ENCODE measurements at places on chromosomes 4 and X.

DNA sequence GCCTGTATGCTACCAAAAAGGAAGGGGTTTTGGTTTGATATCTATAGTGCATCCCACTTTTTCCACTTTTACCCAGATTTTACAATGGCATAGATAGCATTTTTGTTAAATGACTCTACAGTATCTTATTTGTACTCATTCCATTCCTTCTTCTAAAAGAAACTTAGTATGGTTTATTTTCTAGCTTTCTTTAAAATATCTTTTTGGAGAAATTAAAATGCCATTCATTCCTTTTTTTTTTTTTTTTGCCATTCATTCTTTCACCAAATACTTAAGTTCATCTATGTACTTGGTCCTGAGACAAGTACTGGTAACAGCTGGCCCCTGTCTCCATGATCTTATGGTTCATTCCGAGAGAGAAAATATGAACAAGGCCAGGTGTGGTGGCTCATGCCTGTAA is 49.1 kb downstream of the MID1 start:
- no peak for DNase-seq

DNA sequence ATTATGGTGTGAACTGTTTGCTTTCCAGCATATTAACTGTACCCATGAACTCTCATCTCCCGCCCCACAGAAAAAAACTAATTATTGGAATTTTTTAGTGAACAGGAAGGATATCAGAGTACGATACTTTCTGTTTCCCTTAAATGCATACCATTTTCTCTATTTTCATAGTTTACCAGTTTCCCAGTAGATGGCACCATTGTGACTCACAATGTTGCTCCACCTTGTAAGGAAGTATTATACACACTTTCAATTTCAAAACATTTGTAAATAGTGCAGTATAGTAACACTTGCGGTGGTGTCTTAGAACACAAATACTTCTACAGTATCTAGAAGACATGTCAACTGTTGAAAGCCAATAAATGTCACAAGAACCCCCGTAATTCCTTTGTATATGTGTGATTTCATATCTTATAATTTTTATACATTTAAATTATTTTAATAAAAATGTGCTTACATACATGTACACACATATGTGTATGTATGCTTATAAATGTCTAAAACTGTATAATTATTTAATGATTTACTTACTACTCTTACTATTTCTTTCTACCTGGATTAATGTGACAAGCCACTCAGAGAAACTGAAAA is 167.3 kb downstream of the SLIT2 start:
- DNase-seq, result no peak

DNA sequence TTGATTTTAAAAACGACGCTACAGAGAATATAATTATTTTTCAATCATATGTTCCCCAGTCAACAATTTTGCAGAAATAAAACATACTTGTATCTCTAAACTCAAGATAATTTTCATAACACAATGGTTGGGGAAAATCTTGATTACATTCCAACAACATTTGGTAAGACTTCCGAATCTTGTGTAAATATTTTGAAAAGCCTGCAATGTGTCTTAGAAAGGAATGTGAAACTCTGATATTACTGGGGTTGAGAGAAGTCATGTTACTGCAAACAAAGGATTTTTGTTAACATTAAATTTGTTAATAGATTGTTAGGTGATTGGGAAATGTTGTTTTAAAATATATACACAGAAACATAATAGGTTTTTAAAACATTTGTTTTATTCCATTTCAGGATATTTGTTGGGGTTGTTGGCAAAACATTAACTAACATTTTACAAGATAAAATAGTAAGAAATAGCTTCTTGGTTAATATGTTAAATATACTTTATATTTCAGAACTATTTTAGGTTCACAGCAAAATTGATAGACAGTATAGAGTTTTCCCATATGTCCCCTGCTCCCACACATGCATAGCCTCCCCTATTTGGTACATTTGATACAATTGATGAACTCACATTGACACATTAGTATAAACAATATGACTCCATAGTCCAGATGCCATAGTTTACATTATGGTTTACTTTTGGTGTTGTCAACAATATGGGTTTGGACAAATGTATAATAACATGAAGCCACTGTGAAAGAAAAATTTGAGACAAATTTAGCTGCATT is 218.6 kb upstream of the FAM47A start:
- DNase-seq, result no peak

GRCh38 chr4:111562826-111563225 is 582.4 kb upstream of the FAM241A start:
- DNase-seq, result no peak

GRCh38 chrX:110146521-110146920 is 143.6 kb downstream of the TMEM164 start:
- DNase-seq, result no peak
